ENCODE measurements at places on chromosomes 1 and 21.

- DNase-seq = no peak
Measured at GRCh38 chr1:77064246-77064645, 155.0 kb downstream of the PIGK start.

DNA sequence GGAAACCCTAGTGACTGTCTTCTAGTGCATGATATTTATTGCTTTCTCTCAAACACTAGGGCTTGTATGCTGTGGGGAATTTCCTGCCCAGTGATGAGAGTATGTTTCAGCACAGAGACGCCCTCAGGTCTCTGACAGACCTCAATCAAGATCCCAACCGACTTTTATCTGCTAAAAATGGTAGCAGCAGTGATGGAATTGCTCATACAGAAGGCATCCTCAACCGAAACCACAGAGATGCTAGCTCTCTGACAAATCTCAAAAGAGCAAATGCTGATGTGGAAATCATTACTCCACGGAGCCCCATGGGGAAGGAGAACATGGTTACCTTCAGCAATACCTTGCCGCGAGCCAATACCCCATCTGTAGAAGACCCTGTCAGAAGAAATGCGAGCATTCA is 41.3 kb downstream of the PLPPR4 start:
- no peak for DNase-seq

DNA sequence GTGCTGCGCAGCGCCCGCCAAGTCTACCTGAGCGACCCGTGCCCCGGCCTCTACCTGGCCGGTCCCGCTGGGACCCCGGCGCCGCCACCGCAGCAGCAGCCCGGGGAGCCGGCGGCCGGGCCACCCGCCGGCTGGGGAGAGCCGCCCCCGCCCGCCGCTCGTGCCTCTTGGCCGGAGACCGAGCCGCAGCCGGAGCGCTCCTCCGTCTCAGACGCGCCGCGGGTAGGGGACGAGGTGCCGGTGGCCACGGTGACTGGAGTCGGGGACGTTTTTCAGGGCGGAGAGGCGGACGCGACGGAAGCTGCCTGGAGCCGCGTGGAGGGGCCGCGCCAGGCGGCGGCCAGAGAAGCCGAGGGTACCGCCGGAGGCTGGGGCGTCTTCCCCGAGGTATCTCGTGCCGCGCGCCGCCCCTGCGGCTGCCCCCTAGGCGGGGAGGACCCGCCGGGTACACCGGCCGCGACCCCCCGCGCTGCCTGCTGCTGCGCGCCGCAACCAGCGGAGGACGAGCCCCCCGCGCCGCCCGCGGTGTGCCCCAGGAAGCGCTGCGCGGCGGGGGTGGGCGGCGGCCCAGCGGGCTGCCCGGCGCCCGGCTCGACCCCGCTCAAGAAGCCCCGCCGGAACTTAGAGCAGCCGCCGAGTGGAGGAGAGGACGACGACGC is 646 bp downstream of the IER5 start:
- DNase-seq = no peak

- DNase-seq = no peak
Measured at GRCh38 chr1:102853136-102853535, 255.2 kb downstream of the COL11A1 start.

DNA sequence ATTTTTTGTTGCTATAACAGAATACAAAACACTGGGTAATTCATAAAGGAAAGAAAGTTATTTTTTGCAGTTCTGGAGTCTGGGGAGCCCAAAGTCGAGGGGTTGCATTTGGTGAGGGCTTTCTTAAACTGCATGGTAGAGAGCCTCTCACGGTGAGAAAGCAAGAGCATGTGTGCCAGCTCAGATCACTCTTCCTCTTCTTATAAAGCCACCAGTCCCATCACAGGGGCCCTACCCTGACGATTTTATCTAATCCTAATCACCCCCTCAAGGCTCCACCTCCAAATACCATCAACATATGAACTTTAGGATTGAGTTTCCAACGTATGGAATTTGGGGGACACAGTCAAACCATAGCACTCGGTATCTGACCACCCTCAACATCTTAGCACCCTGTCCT is 1.0 kb upstream of the STRIP1 start:
- no peak for DNase-seq

GRCh38 chr1:26490155-26490554 is 17.9 kb downstream of the HMGN2 start:
- no peak for DNase-seq

GRCh38 chr1:231103961-231104360 is 57.9 kb upstream of the TRIM67 start:
- no peak for DNase-seq

DNA sequence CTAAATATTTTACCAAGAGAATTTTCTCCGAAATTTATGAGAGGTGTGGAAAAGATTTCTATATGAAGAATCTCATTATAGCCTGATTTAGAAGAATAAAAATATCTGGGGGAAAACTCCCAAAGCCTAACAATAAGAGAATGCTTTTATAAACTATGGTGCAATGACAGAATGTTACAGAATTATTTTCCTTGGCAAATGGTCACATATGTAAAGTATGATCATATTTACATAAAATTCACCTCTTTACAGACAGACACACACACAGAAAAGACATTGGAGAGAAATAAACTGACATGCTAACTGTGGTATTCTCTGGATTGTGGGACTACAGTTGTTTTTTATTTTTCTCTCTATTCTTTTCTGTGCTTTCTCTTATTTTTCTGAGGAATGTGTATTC is 226.3 kb upstream of the USP24 start:
- no peak for DNase-seq

DNA sequence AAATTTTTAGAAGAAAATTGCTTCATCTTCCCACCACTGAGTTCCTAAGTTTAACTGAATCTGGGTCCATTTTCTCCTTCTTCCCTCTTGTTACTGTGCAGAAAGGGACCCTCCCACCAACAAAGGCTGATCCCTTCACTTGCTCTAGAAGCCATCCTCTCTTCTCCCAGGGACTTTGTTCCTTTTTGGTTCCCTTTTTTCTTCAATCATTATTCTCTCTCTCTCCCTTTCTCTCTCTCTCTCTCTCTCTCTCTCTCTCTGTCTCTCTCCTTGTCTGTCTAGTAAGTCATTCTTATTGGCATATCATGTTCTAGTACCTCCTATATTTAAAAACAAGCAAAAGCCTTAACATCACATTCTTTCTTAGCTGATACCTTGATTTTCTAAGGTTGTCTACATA is 31.7 kb upstream of the GADD45A start:
- DNase-seq = no peak

- no peak for DNase-seq
Measured at GRCh38 chr21:44923480-44924084, 2.9 kb upstream of the ITGB2 start.

Data from H1 (cell line).